ENCODE measurements at places on chromosomes 7 and 10. TPM values are rescaled to one million over a fixed set of nuclear protein-coding genes. Genes with fewer than 3 reads are reported as not detected.

SLC18A3 gene
- not detected for total RNA-seq

SUGCT gene
- 14.7 TPM for total RNA-seq

LEP gene
- not detected for total RNA-seq

PNLIPRP3 gene
- not detected for total RNA-seq

PTPN20 gene
- 0.92 TPM for total RNA-seq

EPO gene
- not detected for total RNA-seq

AKR1C8 gene
- total RNA-seq, result not detected

HOXA5 gene
- not detected for total RNA-seq

NOS3 gene
- total RNA-seq, result 3.7 TPM

PLA2G12B gene
- not detected for total RNA-seq

GPR26 gene
- not detected for total RNA-seq

MSMB gene
- total RNA-seq, result not detected

NPVF gene
- total RNA-seq, result not detected

NANOS1 gene
- total RNA-seq, result 1.2 TPM

CALHM3 gene
- total RNA-seq, result not detected

PLEKHS1 gene
- total RNA-seq, result not detected

NEUROG3 gene
- total RNA-seq, result not detected

A1CF gene
- not detected for total RNA-seq

PITRM1 gene
- 128 TPM for total RNA-seq

KCND2 gene
- 0.13 TPM for total RNA-seq

GFRA1 gene
- 0.12 TPM for total RNA-seq

CPA5 gene
- total RNA-seq, result not detected

ASIC3 gene
- not detected for total RNA-seq

UCN3 gene
- total RNA-seq, result not detected

CYP26C1 gene
- 0.06 TPM for total RNA-seq

SVOPL gene
- total RNA-seq, result not detected

ZNF425 gene
- 2.8 TPM for total RNA-seq

CLDN12 gene
- 40.7 TPM for total RNA-seq

ZPBP gene
- total RNA-seq, result not detected

SCIN gene
- total RNA-seq, result under 0.01 TPM

UNC5B gene
- total RNA-seq, result 22.4 TPM

ATP5F1C gene
- 269 TPM for total RNA-seq

TMEM184A gene
- total RNA-seq, result not detected

DAGLB gene
- 12.7 TPM for total RNA-seq

FBXL15 gene
- total RNA-seq, result 9.9 TPM

LRRTM3 gene
- total RNA-seq, result not detected

GPR37 gene
- 2.4 TPM for total RNA-seq

IDI1 gene
- total RNA-seq, result 93.7 TPM

PAOX gene
- 5.4 TPM for total RNA-seq

SPDYE2B gene
- not detected for total RNA-seq

EBLN1 gene
- total RNA-seq, result not detected

AOC1 gene
- total RNA-seq, result not detected

NEUROD6 gene
- not detected for total RNA-seq

ZNF239 gene
- 3.4 TPM for total RNA-seq

IKZF1 gene
- total RNA-seq, result not detected

ALOX5 gene
- total RNA-seq, result not detected

CCL26 gene
- total RNA-seq, result not detected

LSM8 gene
- total RNA-seq, result 30.4 TPM

LRRN3 gene
- 42.8 TPM for total RNA-seq

ITIH5 gene
- total RNA-seq, result 0.19 TPM

SHH gene
- 0.13 TPM for total RNA-seq

XRCC2 gene
- total RNA-seq, result 1.6 TPM

ZNF503 gene
- total RNA-seq, result 10.8 TPM

DNAJC2 gene
- total RNA-seq, result 16.5 TPM
